Endothelial cell of umbilical vein (primary cell): ENCODE measurements at places on chromosomes 6 and 20.

DNA sequence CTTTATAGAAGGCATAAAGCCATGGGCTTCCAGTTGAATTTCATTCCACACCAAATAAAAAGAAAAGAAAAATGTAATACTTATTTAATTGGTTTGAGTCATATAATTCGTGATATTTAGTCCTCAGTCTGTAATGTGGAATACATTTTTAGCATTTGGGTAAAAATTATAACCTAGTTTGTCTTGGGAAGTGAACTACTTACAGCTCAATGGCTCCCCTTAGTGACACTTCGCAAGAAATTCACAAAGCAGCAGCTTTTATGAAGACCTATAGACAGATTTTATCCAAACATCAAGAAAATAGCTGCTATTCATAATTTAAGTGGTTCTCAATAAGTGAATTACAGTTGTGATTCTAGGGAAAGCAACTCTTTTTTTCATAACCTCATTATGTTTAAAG, 72.1 kb downstream of the RSPO3 start:
- no peaks in the 10 kb centered on the region for H3K36me3 ChIP-seq
- H3K27ac ChIP-seq: no peak overlapping the region
- no peak overlapping the region for H3K4me3 ChIP-seq
- H3K27me3 ChIP-seq: no peaks in the 10 kb centered on the region
- DNase-seq: peak; percentile 57

GRCh38 chr6:13282393-13283069, 45.8 kb downstream of the TBC1D7 start:
- H3K36me3 ChIP-seq: no peaks in the 10 kb centered on the region
- no peaks in the 10 kb centered on the region for H3K4me1 ChIP-seq
- H3K27me3 ChIP-seq: no peaks in the 10 kb centered on the region
- H3K4me3 ChIP-seq: no peak overlapping the region
- H3K27ac ChIP-seq: no peak overlapping the region

DNA sequence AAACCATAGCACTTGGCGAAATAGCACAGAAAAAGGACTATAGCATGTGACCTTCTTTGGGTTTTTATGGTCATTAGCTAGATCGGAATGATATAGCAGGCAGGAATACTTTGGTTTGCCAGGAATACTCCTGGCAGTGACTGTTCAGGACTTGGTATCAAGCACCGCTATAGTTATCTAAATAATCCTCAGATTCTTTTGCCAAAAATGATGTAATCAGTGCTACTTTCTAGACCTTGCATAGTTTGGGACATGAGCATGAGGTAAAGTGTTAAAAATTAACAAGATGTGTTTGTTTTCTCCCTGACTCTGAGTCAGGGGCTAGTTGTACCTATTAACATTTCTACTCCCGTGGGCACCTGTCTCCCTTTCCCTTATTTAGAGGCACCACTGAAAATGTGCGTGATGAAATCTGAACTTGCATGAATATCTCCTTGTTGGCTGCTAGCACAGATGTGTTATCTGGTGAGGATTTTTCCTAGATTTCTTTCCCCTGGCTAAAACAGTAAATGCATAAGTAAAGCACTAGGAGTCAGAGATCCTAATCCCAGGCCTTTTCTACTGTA, 511.0 kb downstream of the CDKAL1 start:
- H3K27me3 ChIP-seq: no peaks in the 10 kb centered on the region
- no peak overlapping the region for H3K4me3 ChIP-seq
- no peaks in the 10 kb centered on the region for H3K36me3 ChIP-seq

- no peaks in the 10 kb centered on the region for H3K27me3 ChIP-seq
- H3K27ac ChIP-seq: no peak overlapping the region
- H3K4me3 ChIP-seq: no peak overlapping the region
- no peak for DNase-seq
Measured at GRCh38 chr6:69090132-69090531, 455.1 kb downstream of the ADGRB3 start.

DNA sequence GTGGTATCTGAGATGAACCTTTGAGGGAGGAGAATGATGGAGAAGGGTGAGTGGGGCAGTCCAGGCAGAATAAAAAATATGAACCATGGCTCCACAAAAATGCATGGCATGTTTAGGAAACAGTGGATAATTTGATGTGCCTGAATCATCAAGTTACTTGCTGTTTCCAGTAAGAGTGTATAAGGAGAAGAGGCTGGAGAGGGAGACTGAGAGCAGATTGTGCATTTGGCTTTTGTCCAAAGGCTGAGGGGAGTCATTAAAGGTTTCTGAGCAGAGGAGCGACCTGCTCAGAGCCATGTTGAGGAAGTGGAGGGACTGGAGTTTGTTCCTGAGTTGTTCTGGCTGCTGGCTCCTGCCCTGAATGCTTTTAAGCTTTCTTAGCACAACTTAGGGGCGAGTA, 6.1 kb downstream of the MMP24 start:
- peak; percentile 16 for DNase-seq
- no peaks in the 10 kb centered on the region for H3K36me3 ChIP-seq

GRCh38 chr6:154550779-154551178, 40.3 kb upstream of the CNKSR3 start:
- DNase-seq: no peak
- peaks cover 8% of the 10 kb centered on the region for H3K4me1 ChIP-seq
- no peaks in the 10 kb centered on the region for H3K36me3 ChIP-seq
- no peaks in the 10 kb centered on the region for H3K27me3 ChIP-seq
- no peak overlapping the region for H3K27ac ChIP-seq

DNA sequence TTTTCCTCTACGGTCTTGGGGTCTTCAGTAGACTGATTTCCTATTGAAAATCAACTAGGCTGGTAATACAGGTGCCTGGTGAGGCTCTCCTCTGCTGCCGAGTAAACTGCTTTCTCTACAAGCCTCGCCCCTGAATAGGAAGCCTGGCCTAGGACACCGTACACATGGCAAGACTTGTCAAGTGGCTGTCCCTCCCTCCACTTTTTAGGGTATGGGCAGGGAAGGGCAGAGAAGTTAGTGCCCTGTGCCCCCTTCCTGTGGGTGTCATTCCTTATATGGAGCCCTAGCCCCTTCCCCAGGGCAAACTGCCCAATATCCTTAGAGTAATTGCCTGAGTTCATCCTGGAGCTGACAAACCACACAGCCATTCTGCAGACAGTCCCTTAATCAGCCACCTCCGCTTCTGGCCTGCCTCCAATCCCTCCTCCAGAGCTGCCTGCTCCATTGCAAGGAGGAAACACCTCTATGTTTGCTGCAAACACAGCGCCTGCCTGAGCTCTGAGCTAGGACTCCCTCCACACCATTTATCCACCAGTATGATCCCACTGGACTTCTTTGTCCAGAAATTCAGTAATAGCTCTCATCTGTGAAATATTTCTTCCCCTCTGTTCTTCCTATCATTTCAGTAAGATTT, 93.1 kb downstream of the CHD6 start:
- H3K36me3 ChIP-seq: no peaks in the 10 kb centered on the region
- H3K4me1 ChIP-seq: no peaks in the 10 kb centered on the region
- H3K27ac ChIP-seq: no peak overlapping the region
- no peaks in the 10 kb centered on the region for H3K27me3 ChIP-seq
- H3K4me3 ChIP-seq: no peak overlapping the region
- DNase-seq: peak; percentile 46

DNA sequence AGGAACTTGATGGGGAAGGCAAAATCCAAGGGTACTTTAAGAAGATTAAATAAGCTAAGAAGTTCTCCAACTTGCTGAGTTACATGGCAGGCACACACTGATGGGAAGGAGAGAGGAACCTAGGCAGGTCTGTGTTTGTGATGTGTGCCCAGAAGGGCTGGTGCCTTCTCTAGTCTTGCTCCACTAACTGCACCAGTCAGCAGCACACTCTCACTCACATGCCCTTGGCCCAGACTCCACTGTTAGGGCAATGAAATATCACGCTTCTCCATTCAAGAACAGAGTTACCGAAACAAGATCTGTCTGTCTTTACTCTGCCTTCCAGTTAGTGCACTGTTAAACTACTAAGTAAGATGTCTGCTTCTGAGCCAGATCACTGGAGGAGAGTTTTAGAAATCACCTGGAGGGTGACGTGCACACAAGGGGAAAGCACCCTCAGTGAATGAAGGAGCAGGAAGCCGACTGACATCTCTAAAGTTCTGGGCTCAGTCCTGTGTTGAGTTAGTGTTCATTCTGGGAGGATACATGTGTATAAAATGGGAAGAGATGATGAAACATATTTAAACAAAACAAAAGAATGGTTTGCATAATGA, 251.1 kb downstream of the FOXC1 start:
- no peak overlapping the region for H3K4me3 ChIP-seq
- H3K27ac ChIP-seq: no peak overlapping the region
- no peak for DNase-seq
- H3K4me1 ChIP-seq: no peaks in the 10 kb centered on the region

GRCh38 chr6:43951063-43951755, 176.0 kb downstream of the MRPL14 start:
- peaks cover 7% of the 10 kb centered on the region for H3K27me3 ChIP-seq
- no peak for DNase-seq
- H3K4me3 ChIP-seq: no peak overlapping the region
- no peak overlapping the region for H3K27ac ChIP-seq
- no peaks in the 10 kb centered on the region for H3K36me3 ChIP-seq

- peaks cover 61% of the 10 kb centered on the region for H3K36me3 ChIP-seq
- H3K27ac ChIP-seq: no peak overlapping the region
- H3K27me3 ChIP-seq: no peaks in the 10 kb centered on the region
- DNase-seq: no peak
- H3K4me1 ChIP-seq: no peaks in the 10 kb centered on the region
Measured at GRCh38 chr20:25274891-25275812, 27.3 kb downstream of the PYGB start.

DNA sequence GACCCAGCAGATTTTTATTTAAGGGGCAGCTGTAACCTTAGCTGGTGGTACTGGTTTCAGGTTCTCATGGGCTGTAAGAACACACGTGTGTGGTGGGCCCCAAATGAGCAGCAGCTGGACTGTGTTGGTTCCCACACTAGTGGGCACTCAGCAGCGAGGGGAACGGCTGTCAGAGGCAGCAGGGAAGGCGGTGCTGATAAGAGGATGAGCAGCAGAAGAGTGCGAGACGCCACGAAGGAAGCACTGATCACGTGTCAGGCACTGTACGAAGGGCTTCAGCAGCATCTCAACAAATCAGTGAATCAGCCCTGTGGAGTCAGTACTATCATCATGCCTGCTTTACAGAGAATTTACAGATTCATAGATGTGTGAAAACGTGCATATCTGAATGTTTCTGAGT, 41.0 kb upstream of the EMILIN3 start:
- H3K27ac ChIP-seq: no peak overlapping the region
- no peaks in the 10 kb centered on the region for H3K27me3 ChIP-seq
- H3K4me1 ChIP-seq: no peaks in the 10 kb centered on the region
- no peak overlapping the region for H3K4me3 ChIP-seq
- DNase-seq: no peak

DNA sequence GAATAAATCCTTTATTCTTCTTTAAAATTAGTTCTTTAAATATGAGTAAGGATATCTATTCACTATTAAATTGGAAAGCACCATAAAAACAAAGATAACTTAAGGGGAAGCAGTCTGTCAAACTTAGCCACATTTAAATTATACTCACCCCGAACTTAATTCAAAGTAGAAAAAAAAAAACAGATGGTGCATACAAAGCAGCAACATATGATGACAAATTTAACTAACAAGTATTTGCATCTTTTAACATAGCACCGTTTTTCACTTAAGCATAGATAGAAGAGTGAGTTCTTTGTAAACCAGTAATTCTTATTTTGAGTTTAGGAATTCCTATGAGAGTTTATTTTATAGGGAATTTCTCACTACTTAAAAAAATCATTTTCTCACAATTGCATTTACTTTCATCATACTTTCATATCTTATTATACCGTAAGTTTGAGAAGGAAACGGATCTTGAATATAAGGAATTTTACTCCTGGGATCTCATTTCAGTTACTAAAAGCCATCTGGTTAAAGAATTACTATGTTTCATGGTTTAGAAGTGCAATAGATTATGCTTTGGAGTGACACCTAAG, 828.2 kb upstream of the MAP3K7 start:
- H3K36me3 ChIP-seq: no peaks in the 10 kb centered on the region
- no peaks in the 10 kb centered on the region for H3K27me3 ChIP-seq
- no peak for DNase-seq

GRCh38 chr6:97462031-97462430, 179.0 kb upstream of the MMS22L start:
- no peak overlapping the region for H3K4me3 ChIP-seq
- no peaks in the 10 kb centered on the region for H3K27me3 ChIP-seq
- H3K4me1 ChIP-seq: no peaks in the 10 kb centered on the region
- no peaks in the 10 kb centered on the region for H3K36me3 ChIP-seq

- H3K36me3 ChIP-seq: no peaks in the 10 kb centered on the region
- peak overlapping the region; percentile 83 for H3K27ac ChIP-seq
- no peak overlapping the region for H3K4me3 ChIP-seq
- H3K4me1 ChIP-seq: peaks cover 22% of the 10 kb centered on the region
- H3K27me3 ChIP-seq: no peaks in the 10 kb centered on the region
Measured at GRCh38 chr6:113630738-113631535, 226.2 kb upstream of the MARCKS start.

DNA sequence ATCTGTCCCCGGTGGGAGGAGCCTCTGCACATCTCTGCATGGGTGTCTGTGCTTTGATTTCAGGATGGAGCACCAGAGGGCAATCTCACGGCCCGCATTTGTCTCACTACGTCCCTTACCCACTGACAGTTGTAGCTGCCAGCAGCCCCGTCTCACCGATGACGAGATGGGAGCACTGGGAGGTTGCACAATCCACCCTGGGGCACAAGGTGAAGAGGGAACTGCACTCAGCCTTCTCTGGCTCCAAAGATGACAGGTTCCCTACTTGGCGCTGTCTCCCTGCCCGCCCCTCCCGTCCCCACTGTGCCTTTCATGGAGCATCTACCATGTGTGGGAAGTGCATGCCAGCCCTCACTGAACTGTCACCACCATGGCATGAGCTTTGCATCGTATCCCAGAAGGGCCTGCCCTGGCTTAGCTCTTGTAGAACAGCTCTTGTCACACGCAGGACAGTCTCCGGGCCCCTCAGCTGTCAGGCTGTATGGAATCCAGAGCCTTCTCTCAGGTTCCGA, 99.9 kb upstream of the PMEPA1 start:
- H3K36me3 ChIP-seq: no peaks in the 10 kb centered on the region
- H3K4me3 ChIP-seq: no peak overlapping the region
- no peaks in the 10 kb centered on the region for H3K27me3 ChIP-seq
- H3K4me1 ChIP-seq: no peaks in the 10 kb centered on the region

DNA sequence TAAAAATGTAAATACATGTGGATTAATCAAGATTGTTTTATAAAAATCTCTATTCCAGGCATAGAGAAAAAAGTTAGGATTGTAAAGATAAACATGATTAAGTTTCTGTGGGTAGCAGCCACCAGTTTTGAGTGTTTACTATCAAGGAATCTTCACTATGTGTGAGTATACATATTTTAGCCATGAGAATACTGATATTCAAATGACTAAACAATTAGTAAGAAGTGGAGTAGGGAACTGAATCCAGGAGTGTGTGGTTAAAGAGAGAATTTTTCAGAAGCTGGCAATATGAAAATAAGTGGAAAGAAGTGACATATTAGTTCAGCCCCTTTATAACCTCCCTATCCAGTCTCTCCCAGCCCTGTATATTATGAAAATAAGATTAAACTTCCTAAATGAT, 10.3 kb downstream of the ELOVL2 start:
- H3K4me3 ChIP-seq: no peak overlapping the region
- no peaks in the 10 kb centered on the region for H3K36me3 ChIP-seq
- no peak for DNase-seq
- no peak overlapping the region for H3K27ac ChIP-seq
